ENCODE measurements at places on chromosomes 7 and 10.

DNA sequence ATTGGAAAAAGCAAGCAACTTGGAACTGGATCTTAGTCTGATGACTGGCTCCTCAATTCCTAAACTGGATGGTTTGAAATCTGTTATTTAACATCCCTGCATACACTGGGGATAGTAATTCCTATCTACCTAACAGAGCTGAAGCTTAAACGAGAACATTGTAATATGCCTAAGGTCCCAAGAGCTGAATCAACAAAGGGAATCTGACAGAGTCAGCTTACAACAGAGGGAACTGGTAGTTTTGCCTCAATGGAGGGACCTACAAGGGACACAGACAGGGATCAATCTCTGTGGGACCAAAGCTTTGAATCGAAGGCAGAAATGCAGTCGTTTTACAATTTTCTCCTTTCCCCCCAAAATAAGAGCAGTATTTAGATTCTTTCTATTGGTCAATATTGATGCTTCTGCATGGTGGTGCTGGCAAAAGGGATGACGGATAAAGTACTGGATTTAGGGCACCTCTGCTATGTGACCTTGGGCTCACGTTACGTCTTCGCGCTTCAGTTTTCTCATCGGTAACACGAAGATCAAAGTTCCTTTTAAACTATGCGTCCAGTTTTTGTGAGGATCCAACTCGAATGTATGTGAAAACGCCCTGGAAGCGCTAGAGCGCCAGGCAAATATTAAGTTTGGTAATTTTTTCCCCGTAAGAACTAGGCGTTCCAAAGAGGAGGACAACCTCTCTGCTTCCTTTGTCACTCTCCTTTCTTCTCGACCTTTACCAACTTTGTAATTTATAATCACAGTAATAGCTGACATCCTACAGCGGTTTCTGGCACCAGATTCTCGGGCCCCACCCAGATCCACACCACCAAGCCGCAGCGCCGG lies 1.1 kb downstream of the ACTR1A start:
- no peak for DNase-seq

DNA sequence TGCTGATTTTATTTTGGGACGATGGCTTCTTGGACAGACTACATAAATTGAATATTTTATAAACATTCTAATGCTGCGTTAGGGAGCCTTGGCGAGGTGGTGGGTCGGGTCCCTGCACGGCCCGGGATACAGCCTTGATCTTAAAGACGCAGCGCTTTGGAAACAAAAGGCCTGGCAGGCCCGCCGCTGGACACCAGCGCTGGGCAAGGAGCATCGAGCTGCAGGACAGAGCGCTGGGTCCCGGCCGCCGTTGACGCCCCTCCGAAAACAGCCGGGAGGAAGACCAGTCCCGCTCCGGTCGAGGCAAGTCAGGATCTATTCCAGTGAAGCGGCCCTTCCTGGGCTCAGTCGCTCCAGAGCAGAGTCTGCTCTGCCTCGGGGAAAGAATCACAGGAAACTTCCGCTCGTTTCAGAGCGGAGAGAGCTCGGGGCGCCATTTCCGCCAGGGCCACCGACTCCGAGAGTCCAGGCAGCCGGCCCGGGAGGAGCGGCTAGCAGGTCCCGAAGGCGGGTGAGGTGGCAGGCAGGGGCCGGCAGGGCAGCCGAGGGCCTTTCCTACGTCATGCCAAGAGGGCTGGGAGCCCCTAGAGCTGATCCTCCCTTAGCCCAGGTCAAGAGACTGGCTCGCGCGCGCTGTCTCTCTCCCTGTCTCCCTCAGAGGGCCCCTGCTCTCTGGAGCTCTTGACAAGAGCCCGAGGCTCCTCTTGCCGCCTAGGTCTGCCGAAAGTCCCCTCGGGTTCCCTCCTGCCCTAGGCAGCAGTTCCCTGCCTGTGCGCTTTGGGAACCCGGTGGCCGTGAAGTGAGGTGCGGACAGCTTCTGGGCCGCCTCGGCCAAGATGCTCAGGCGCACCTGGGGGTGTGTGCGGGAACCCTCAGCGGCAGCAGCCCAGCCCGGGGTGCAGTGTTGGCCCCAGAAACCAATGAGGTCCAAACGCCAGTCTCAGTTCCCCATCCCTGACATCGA lies 1.4 kb upstream of the DRGX start:
- no peak for DNase-seq

- DNase-seq, result no peak
These were observed 1071.2 kb downstream of the TYW1 start for GRCh38 chr7:68067845-68068244.

GRCh38 chr10:34015700-34016099 lies 681.2 kb upstream of the NRP1 start:
- no peak for DNase-seq

GRCh38 chr10:97116462-97117162 lies 69.1 kb downstream of the SLIT1 start:
- DNase-seq, result no peak

DNA sequence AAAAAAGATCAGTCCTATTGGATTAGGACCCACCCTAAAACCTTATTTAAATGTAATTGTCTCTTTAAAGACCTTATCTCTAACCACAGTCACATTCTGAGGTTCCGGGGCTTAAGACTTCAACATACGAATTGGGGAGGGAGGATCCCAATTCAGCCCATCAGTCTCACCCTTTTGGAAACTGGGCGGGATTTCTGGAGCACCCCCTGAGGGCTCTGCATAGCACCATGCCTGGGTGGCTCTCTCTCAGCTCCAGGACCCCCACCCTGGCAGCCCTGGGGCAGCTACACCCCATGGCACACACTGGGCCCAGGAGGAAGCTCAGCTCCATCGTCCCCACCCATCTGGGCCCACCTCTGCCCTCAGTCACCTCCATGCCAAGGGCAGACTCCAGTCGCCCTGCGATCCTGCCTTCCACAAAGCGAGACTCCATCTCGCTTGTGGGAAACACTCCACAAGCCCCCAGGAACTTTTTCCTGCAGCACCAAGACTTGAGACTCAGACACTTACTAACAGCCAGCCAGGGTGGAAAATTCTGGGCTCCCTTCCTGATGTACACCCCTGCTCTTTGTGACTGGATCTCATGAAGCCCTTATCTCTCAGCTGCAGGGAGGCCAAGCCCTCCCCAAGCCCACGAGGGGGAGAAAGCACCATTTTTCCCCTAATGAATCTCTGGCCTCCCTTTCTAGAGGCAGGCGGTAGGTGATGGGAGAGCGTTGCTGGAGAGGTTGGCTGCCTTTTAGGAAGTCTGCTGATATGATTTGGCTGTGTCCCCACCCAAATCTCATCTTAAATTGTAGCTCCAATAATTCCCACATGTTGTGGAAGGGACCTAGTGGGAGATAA lies 90.8 kb upstream of the KDM7A start:
- no peak for DNase-seq

DNA sequence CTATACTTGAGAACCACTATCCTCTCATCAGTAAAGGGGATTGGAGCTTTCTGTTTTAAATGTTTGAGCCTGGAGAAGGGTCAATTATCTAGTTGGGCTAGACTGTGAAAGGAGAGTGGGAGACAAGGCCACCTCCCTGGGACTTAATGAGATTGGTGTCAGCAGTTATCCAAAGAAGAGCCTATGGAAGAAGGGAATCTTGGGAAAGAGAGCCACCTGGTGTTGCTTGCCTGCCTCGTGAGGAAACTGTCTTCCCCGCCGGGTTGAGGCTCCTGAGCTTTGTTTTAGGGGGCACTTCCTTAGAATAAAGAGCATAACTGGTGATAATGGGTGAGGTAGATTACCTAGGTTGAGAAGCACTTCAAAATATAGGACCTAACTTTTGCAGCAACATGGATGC lies 32.0 kb upstream of the ABCB4 start:
- no peak for DNase-seq

DNA sequence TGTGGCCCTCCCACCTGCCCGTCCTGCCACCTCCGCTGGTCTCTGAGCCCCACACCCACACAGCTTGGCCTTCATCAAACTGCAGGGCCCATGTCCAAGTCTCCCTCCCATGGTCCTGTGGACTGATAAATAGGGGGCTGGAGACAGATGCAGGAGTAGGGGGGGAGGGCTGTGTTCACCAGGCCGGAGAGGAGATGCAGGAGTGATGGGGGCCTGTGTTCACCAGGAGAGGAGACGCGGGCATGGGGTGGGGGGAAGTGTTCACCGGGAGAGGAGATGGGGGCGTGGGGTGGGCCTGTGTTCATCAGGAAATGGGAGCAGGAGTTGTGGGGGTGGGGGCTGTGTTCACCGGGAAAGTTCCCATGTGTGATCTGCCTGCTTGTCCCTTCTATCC lies 37.0 kb downstream of the JAKMIP3 start:
- no peak for DNase-seq

DNA sequence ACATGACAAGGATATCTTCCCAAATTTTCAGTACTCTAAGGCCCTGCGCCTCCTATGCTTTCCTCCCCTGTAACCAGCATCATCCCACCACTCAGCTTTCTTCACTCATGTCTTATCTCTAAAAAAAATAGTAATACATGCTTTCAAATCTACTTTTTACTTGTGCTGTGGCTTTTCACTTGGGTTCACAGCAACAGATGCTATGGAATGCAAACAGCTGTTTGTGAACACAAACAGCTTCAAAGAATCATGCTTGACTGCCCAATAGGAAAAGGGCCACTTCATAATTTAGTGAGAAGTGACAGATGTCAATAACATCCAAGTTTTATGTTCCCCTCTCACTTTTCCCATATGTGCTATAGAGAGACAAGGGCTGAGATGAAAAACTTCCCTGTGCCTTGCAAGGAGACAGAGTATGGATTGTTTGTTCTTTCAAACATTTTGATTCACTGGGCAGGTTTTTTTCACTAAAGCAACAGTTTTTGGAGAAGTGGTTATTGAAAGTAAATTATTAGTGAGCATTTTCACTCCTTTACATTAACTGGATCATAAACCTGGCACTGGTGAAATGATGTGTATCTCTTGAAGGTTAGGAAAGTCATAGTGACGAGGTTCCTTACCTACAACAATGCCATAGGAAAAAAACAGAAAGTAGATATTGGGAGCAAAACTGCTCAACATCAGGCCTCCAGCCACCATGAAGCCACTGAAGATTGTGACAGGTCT lies 37.3 kb downstream of the SLC16A9 start:
- no peak for DNase-seq

- peak; percentile 56 for DNase-seq
These were observed 98.4 kb downstream of the PIP4K2A start for GRCh38 chr10:22615819-22616499.
